ENCODE measurements at places on chromosomes 16 and 17. TPM values are rescaled to one million over a fixed set of nuclear protein-coding genes. Genes with fewer than 3 reads are reported as not detected.
A peak's percentile ranks its signal among the peaks of the same experiment; 100 is the strongest.

DNA sequence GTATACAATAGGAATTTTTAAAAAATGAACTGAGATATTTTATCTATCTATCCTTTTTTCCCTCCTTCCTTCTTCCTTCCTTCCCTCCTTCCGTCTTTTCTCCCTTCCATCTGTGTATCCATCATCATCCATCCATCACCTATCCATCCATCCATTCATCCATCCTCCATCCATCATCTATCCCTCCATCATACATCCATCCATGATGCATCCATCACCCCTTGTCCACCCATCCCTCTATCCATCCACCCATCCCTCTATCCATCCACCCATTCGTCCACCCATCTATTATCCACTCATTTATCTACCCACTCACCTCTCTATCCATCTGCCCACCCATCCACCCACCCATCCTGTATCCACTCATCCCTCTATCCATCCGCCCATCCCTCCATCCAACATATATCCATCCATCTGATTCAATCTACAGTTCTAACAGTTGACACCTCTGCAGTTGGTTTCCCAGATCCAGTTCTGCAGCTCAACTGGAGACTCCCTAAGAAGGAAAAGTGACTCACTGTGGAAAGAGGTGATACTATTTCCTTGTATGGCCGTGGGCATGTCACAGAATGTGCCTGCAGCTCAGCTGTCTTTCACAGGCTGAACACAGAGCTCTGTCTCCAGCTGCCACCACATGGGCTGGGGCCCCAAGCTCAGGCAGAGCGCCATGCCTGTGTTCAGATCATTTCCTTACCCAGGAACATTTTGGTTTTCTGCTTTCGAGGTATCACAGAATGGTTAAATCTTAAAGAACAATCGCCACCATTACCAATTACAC is 130.8 kb downstream of the XYLT1 start:
- DNase-seq = no peak

GRCh38 chr17:49031965-49032928 is 35.1 kb downstream of the IGF2BP1 start:
- no peak for DNase-seq

GRCh38 chr17:81906476-81907218 is 4.6 kb downstream of the PCYT2 start:
- DNase-seq = peak; percentile 12

DNA sequence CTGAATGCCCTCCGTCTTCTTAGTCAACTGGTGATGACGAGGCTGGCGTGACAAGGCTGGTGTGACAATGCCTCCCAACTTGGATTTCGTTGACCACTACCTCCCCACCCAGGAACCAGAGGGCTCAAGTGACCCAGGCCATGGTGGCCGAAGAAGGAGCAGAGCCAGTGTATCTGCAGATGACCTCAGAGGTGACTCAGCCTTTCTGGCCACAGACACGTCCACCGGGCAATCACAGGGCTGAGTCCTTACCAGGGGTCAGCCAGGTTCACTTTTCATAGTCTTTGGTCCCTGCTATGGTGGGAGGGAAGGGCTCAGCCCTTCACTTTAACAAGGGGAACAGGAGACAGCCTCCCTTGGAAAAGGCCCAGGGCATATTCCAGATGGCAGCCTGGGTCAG is 116.3 kb downstream of the MAF start:
- no peak for DNase-seq

GRCh38 chr17:80609757-80610156 is 65.1 kb downstream of the RPTOR start:
- DNase-seq = no peak

DNA sequence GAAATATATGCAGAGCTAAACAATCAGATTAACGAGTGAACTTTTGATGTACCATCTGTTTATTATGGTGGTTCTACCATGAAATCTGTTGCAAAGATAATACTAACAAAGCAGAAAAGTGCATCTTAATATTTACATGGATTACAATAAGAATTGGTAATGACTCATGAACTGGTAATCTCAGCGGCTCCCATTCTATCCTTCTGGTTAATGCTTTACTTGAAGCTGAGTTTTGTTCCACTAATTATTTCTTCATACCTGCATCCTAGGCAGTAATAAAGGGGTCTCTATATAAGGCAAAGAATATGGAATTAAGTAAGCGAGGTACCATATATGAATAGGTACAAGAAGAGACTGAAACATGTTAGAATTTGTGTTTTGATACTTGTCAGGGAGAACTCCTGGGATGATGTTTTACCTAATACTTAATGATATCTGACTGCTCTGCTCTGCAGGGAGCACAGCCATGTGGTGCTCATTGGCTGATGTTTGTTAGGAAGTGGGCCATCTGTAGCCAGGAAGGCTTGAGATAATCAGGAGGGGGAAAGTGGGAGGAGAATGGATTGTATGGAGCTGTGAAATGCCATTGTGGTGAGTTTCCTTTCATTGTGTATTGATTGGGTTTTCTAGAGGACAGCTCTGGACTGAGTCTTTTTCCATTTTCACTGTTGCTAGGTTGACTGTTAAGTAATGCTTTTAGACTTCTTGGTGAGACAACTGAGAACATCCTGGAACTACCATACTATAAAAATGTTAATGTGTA is 52.6 kb downstream of the MAP2K6 start:
- no peak for DNase-seq

- DNase-seq = no peak
Observed at GRCh38 chr17:50301891-50302584, 27.8 kb downstream of the TMEM92 start.

Gene BRD7
- total RNA-seq = 55.7 TPM

Gene FBXW10
- 1.3 TPM for total RNA-seq

Gene TMIGD1
- not detected for total RNA-seq
